ENCODE measurements at places on chromosomes 16 and 17. TPM values are rescaled to one million over a fixed set of nuclear protein-coding genes. Genes with fewer than 3 reads are reported as not detected.

The PMP22 gene
- 210 TPM for total RNA-seq

The RNU2-1 gene
- not detected for total RNA-seq

The SLC22A31 gene
- 1.0 TPM for total RNA-seq

The FKBP10 gene
- 96.6 TPM for total RNA-seq

The STX8 gene
- 77.8 TPM for total RNA-seq

The KRTAP4-3 gene
- not detected for total RNA-seq

The CFAP119 gene
- total RNA-seq, result 8.2 TPM

The CBFB gene
- total RNA-seq, result 57.4 TPM

The FBXL16 gene
- total RNA-seq, result 15.2 TPM

The TERB1 gene
- total RNA-seq, result not detected

The CHD9NB gene
- total RNA-seq, result 1.1 TPM

The ZNF287 gene
- 17.4 TPM for total RNA-seq

The CD300E gene
- total RNA-seq, result not detected

The KRTAP4-1 gene
- total RNA-seq, result 0.08 TPM

The ZFP1 gene
- total RNA-seq, result 8.2 TPM

The SGCA gene
- total RNA-seq, result 1.6 TPM
